ENCODE measurements at places on chromosomes 3 and 15.
A peak's percentile ranks its signal among the peaks of the same experiment; 100 is the strongest.

DNA sequence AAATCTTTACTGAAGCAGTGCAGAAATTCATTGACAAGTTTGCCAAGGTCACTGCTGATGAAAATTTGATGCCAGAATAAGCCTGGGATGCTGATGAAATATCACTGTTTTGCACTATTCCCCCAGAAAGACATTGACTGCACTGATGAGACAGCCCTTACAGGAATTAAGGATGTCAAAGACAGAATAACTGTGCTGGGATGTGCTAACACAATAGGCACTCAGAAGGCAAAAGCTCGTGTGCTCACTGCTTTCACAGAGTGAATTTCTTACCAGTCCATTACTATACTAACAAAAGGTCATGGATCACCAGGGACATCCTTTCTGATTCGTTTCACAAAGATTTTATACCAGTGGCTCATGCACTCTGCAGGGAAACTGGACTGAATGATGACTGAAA lies 69.4 kb downstream of the MCF2L2 start:
- no peak for DNase-seq

GRCh38 chr3:186021673-186022362 lies 84.0 kb upstream of the TRA2B start:
- no peak for DNase-seq

GRCh38 chr15:66876421-66876730 lies 174.3 kb downstream of the SMAD6 start:
- peak; percentile 68 for DNase-seq

DNA sequence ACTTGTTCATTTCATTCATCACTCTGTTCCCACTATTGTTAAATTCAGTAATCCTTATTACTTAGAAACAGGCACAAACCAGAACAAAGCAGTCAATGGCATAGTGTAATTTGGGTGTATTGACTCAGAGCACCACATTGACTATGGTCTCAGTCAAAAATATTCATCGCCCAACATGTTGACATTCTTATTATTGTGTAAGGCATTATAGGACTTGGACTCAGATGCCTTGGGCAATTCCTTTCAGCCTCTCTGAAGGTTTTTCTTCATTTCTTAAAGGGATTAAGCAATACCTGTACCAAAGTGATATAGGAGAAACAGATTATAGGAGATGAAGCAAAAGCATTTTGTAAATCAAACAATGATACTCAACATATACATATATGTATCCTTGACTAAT lies 114.7 kb upstream of the BHLHE40 start:
- no peak for DNase-seq

GRCh38 chr3:88093266-88093665 lies 34.2 kb downstream of the ZNF654 start:
- DNase-seq: no peak

- DNase-seq: no peak
Measured at GRCh38 chr3:54123003-54123775, 837 bp downstream of the CACNA2D3 start.

- DNase-seq: peak; percentile 56
Measured at GRCh38 chr3:169218314-169218983, 445.1 kb downstream of the MECOM start.

GRCh38 chr3:157611536-157612076 lies 108.4 kb upstream of the VEPH1 start:
- DNase-seq: no peak

DNA sequence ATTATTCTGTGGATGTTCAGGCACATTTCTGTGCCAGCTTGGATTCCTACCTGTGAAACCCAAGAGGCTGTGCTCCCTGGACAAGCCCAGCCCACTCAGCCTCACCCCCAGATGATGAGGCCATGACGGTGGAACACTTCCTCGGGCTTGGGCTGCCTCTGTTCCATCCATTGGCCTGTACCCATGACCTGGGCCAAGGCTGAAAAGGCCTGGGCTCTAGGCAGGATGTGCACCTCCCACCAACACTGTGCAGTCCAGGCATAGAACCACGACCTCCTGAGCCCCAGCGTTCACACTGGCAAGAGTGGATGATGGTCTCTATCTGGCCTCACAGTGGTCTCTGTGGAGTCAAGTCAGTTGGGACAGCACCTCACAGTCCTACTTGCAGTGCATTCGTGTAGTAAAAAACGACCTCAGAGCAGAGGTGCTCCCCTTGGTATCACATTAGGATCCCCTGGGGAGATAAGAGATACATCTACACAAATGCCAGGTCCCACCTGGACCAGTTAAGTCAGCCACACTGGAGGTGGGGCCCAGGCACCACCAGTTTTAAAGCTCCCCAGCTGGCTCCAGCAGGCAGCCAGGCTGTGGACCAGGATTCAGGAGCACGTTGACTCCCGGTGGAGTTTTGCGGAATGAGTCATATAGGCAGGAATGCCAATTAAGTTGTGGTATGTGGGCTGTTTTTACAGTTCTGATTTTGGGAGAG lies 39.0 kb upstream of the IGF1R start:
- peak; percentile 46 for DNase-seq

GRCh38 chr15:38758043-38758442 lies 193.4 kb upstream of the RASGRP1 start:
- no peak for DNase-seq

DNA sequence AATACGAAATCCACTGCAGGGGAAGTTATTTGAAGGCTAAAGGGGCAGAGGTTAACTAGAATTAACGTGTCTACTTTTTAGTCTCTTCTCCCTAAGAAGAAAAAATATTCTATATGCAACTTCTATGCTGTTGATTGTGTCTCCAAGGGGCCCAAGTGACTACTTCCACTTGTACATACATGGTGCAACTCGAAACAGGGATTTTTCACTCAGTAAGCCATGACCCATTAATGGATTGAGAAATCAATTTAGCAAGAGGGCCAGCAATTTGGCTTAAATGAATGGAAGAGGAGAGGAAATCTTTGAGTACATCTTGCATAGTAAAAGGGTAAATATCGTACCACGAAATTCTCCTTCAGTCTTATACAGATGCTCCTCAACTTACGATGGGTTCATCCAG lies 151.1 kb upstream of the HES1 start:
- no peak for DNase-seq

GRCh38 chr3:9209777-9210176 lies 39.7 kb downstream of the SRGAP3 start:
- no peak for DNase-seq

- no peak for DNase-seq
Measured at GRCh38 chr15:57195326-57195725, 181.0 kb upstream of the CGNL1 start.

DNA sequence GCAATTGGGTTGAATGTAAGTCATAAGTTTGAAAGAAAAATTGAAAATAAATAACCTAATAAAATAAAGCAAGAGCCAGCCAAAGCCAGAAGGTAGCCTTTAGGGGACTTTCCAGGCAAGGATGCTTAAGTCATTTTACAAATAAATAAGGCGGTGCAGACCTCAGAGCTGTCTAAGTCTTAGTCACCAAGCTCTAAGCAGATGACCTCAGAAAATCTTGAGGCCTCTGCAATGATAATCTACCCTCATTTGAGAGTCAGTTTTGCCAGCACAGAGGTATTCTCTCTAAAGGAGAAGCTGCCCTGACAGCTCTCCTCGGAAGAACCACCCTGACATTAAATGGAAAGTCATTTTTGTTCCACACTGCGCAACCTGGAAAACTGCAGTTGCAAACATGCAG lies 113.9 kb downstream of the OXNAD1 start:
- DNase-seq: no peak

- no peak for DNase-seq
Measured at GRCh38 chr3:19346759-19347158, 198.4 kb downstream of the KCNH8 start.

GRCh38 chr3:194404365-194405140 lies 5.5 kb upstream of the GP5 start:
- no peak for DNase-seq

DNA sequence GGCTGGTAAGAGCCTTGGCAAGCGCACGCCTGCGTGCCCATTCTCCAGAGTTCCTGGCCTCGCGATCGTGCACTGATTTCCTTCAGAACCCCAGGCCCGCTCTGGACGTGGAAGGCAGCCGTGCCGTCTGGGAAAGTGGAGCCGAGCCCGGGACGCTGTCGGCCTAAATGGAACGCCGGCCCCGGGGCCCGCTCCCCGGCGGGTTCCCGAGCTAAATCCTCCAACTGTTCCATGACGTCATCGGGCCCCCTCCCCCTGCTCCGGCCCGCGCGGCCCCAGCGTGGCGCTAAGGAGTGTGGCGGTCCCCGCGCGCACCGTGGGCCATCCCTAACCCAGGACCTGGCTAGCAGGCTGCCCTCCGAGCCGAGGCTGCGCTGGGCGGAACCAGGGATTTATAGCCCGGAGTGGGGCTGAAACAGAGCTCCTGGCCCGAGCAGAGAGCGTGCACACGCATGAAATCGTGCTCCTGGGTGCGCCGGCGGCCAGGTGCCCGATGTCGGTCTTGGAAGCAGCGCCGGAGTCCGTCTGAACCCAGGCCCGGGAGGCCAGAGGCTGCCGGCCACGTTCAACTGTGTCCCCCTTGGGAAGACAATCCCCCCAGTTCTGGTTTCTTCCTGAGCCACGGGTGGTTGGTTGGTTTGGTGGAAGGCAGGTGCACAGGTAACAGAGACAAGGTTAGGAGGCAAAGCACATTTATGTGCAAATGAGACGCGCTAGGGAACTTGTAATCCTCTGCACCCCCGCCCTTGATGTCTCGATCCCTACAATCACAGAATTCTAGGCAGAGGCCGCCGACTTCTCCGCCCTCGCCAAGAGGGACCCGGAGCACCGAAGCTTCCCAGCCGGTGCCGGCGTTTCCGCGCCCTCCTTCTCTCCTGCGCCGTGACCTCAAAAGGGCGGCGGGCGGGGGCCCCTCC lies 84.9 kb upstream of the ETV5 start:
- peak; percentile 87 for DNase-seq

DNA sequence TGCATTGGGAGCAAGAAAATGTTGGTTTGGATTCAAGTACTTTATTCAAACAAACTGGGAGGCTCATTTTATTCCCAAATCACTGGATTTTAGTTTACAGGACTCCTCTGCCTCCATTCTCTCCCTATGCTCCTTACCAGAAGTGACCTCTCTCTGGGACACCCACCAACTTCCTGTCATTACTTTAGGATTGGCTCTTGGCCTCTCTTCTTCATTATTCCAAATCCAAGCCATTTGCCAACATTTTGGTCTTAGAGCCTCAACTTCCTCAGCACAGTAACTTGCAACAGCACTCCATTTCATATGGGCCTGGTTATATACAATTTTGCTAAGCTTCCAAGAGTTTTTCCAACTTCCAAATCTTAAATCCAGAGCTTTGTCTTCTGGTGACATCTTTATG lies 432.1 kb downstream of the NR2F2 start:
- no peak for DNase-seq

DNA sequence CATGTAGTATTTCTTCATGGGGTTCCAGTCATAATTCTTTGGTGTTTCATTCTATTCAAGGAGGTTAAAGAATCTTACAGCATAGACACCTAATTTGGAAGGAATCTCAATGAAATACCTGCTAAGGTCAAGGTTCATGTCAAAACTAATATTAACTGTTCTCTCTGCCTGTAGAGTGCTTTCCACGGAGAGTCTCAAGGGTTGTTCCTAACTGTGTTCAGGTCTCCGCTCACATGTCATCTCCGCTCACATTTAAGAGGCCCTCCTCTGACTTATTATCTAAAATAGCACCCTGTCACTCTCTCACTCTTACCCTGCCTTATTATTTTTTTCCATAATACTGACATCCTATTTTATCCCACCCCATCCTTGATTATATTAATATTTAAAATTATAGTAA lies 239.9 kb downstream of the RBMS3 start:
- DNase-seq: no peak

Measured in iPS-NIHi11 (cell line).